ENCODE measurements at places on chromosomes 7 and 10.

- no peak for DNase-seq
Measured at GRCh38 chr7:76377186-76377918, 18.6 kb upstream of the YWHAG start.

- no peak for DNase-seq
Measured at GRCh38 chr10:36380538-36380937, 738.4 kb upstream of the FZD8 start.

GRCh38 chr10:124001391-124002148 lies 91.8 kb downstream of the CHST15 start:
- no peak for DNase-seq

GRCh38 chr10:33421789-33422462 lies 87.5 kb upstream of the NRP1 start:
- DNase-seq: no peak

DNA sequence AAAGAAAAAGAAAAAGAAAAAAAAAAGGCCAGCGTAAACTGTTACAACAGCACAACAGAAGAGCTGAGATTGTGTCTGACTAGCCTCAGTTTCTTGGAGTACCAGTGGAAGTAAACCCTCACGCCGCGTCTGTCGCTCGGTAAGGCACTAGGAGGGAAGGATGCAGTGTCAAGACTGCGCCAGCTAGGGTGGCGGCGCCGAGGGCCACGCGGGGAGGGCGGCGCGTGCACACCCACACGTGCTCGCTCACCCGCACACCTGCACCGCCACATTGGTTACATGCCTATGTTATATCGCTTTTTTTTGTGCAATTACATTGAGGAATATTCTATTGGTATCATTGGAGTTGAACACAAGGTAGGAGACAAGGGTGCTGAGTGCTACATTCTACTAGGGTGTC lies 48.2 kb downstream of the CLEC2L start:
- DNase-seq: no peak

- no peak for DNase-seq
Measured at GRCh38 chr7:155594163-155594732, 47.9 kb upstream of the CNPY1 start.

DNA sequence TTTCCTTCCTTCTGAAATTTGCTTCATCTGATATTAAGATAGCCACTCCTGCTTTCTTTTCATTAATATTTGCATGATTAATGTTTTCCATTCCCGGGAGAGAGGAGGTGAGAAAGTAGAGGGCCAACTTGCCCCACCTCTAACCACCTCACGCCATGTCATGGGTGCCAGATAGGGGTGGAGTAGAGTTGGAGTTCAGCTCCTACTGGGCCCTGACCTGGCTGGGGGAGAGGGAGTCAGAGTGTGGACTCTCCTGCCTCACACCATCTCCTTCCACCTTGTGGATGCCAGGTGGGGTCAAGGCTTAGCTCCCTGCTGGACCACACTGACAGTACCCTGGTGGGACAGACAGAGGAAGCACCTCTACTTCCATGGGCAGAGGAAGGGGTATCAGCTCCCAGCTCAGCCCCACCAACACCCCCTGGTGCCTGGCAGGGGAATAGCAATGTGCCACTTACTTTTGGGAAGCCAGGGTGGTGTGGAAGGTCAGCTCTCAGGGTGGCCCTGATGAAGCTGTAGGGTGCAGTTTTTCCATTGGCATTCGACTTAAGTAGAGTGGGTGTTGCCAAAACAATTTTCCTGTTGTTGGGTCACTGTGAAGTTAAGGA lies 28.0 kb downstream of the CHST12 start:
- no peak for DNase-seq

GRCh38 chr10:32751582-32751981 lies 206.4 kb downstream of the ITGB1 start:
- DNase-seq: no peak

DNA sequence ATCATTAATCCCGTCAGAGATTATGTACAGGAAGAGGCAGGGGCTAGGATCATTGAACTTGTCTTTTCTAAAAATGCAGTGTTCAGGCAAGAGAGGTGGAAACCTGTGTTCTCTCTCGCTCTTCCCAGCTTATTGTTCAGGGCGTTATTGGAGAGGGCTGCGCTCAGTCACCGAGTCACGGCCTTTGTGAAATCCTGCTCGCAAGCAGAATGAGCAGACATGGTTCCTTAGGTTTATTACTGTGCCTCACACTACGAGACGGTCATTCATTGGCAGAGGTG lies 631 bp upstream of the PRKRIP1 start:
- no peak for DNase-seq

- DNase-seq: no peak
Measured at GRCh38 chr10:28444031-28444430, 88.9 kb upstream of the WAC start.

DNA sequence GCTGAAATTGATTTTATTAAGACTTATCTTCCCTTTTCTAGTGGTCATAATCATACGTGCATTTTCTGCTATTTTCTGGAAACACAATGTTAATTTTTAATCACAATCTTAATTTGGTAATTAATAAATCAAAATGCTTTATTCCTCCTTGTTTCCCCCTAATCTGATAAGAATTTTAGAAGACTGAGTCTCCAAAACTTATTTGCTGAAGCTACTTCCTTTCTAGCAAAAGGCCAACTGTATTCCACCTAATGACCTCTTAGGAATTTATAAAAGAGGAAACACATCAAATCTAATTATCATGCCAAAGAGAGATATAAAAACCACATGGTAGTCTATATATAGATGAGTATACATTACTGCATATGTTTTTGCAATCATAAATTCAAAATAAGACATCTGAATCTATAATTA lies 140.6 kb downstream of the GNAI1 start:
- no peak for DNase-seq

DNA sequence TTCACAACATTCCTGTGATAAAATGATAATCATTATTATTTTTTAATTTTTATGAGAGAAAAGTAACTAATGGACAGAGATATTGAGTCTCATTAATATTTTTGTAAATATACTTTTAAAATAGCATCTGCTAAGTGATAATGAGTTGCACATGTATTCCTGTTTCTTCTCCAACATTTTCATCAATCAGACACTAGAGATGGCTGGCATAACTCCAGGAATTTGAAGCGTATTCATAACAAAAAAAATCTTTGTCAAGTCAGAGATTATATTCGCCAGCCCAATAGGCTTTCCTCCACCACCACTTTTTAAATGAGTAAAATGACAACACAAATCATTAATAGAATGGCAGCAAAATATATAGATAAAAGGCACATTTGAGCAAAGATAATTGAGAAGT lies 524.0 kb upstream of the KCND2 start:
- DNase-seq: no peak

DNA sequence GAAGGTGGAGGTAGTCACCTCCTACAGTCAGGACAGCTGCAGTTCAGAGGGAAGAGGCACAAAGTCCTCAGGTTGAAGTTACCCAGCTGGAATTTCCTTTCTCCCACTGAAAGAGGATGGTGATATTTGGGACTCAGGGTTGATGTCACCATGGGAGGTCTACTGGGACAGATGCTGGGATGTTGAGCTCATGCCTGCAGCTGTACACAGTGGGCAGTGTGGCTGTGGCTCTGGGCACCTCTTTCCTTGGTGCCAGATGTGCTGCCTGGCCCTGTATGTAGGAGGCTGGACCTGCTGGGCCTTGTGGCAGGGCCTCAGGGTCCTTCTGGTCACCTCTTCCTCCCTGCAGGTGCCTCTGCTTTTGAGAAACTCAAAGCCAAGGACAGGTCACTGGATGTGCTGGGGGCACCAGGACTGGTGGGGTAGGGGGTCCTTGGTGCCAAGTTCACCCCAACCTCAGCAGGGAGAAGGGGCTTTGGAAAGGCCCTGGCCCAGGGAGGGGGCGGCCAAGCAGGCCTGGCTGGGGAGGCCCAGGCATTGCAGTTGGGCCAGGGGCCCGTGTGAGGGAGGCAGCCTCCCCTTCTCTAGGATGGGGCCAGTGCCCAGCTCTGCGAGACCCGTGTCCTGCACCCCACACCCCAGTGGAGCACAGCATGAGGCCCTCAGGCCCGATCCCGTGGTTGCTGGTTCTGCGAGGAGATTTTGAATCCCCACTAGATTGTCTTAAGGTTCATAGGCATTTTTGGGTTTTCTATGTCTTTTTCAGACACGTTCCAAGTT lies 103.1 kb downstream of the BMS1 start:
- DNase-seq: no peak

- no peak for DNase-seq
Measured at GRCh38 chr7:149811831-149812490, 26.2 kb upstream of the ZNF862 start.

GRCh38 chr7:98097042-98097645 lies 9.5 kb upstream of the LMTK2 start:
- DNase-seq: no peak

GRCh38 chr7:12623223-12623622 lies 52.7 kb downstream of the SCIN start:
- no peak for DNase-seq

GRCh38 chr7:101521430-101521925 lies 107.6 kb downstream of the MYL10 start:
- DNase-seq: no peak

GRCh38 chr10:70692043-70692603 lies 19.8 kb downstream of the ADAMTS14 start:
- no peak for DNase-seq

DNA sequence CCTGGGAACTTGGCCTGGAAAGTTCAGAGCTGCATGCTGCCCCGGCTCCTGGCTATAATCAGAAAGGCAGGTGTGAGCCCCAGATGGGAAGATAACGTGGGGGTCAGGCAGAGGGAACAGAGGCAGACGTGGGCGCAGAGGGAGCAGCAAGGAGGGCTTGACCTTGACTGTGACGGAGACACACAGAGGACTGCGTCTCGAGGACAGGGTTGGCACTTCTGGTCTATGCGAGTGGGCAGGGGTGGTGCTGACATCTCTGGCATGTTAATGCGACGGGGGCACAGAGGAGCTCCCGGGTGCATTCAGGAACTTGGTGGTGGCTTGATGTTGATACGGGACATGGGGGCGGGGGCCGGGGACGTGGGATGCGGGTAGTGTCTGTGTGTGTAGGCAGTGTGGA lies 232.1 kb upstream of the GRB10 start:
- no peak for DNase-seq
